ENCODE measurements at places on chromosomes 6 and 20. TPM values are rescaled to one million over a fixed set of nuclear protein-coding genes. Genes with fewer than 3 reads are reported as not detected.

PLG gene
- total RNA-seq = not detected

TXNDC5 gene
- 2,879 TPM for total RNA-seq

FAM162B gene
- 4.3 TPM for total RNA-seq

PPP1R11 gene
- 15.0 TPM for total RNA-seq

NOX3 gene
- total RNA-seq = not detected

BHLHE23 gene
- not detected for total RNA-seq

HCRTR2 gene
- total RNA-seq = not detected

SCRT2 gene
- total RNA-seq = not detected

BRPF3 gene
- 11.6 TPM for total RNA-seq

SUMO4 gene
- total RNA-seq = 1.3 TPM

NFKBIE gene
- 41.7 TPM for total RNA-seq

NINL gene
- total RNA-seq = 24.8 TPM

SMOC2 gene
- not detected for total RNA-seq
